Epithelial cell of proximal tubule (primary cell): ENCODE measurements at places on chromosomes 11 and 22.

DNA sequence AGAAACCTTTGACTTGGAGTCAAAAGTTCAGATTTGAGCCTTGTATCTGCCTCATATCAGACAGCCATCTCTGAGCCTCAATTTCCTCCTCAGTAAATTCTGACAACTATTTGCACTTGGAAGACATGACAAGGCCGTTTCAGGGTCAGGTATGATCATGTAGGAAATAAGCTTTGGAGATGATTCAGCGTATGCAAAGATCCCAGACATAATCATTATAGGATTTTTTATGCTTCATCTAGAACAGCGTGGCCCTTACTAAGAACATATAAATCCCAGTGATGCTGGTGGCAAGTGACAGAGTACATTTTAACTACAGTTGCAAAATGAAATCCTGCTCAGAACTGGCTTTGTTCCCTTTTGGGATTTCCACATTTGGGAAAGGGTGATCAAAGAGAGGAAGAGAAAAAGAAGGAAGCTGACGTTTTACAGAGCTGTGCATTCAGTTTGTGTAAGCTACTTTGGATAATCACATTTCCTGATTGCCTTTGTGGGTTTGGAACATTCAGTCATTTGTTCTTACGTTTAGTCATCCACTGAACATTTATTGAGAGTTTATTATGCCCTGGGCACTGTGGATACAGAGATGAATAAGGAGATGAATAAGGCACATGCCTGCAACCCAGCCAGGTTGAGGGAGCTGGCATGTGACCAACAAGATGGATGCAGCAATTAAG is 81.9 kb upstream of the HEPHL1 start:
- no peak for DNase-seq

DNA sequence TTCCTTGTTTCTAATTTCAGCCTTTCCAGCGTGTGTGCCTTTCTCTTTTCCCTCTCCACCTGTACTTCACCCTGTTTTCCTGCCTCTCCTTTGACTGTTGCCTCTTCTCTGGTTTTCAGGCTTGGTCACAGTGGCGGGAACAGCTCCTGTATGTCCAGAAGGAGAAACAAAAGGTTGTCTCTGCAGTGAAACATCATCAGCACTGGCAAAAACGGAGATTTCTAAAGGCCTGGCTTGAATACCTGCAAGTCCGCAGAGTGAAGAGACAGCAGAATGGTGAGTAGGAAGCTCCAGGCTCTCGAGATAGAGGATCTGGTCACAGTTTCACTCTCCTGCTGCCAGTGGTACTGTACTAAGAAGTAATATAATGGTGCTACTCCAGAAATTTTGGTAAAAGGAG is 76.6 kb downstream of the SFI1 start:
- DNase-seq, result no peak

DNA sequence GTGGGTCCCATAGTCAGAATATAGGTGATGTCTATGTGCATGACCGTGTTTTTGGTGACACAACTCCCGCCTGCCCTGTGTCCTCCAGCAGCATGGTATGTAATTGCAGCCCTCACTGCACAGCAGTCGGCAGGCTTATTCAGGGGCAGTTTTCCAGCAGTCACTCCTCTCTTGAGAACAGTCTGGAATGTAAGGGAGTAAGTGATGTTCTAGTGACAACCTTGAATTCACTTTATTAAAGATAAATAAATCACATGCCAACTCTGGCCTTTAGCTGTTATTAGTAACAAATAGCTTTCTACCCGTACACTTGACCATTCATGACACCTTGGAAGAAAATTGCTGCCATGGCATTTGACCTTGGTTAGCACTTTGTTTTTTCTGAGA is 27.9 kb downstream of the ZNRF3 start:
- DNase-seq, result no peak

- DNase-seq, result no peak
These were observed 57.6 kb downstream of the SYN3 start for GRCh38 chr22:33000342-33001280.

GRCh38 chr22:47213571-47214230 is 451.3 kb downstream of the TBC1D22A start:
- DNase-seq, result no peak

GRCh38 chr22:28357193-28357592 is 322.4 kb downstream of the TTC28 start:
- DNase-seq, result no peak

DNA sequence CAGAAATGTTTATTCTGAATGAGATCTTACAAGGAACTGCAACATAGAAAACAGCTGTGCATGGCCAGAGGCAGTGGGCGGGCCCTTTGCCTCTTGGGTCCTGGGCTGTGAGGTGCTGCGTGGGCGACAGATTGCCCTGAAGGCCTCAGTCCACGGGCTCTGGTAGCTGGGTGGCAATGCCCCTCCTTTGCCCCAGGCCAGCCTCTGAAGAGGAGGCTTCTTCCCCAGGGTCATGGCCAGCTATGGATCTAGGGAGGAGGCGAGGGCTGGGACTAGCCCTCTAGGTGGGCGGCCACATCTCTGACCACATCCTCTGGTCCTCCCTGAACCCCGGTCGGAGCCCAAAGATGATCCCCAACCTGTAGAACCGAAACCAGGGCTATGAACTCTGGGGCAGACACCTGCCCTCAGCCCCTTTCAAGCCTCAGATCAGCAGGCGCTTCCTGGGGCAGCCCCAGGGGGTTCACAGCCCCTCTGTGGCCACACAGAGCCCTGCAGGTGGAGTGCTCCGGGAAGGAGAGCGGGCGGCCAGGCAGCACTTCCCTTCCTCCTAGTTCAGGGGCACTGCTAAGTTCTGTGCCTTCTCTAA is 6.6 kb upstream of the CDC42BPG start:
- DNase-seq, result no peak

DNA sequence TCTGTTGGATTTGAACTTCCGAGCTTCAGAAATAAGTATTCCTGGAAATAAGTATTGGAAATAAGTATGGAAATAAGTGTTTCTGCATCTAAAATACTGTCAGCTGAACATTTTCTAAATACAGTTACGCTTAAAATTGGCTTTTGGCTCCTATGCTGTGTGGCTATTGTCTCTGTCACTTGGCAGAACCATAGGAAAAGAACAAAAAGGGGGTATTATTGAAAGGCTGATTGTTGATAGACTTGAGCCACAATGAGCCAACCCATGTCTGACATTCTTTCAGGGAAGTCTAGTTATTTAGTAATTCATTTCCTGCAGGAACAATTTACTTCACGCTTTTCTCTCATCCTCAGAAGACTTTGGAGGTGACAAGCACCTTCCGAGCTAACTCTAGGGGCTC is 32.5 kb upstream of the LARGE1 start:
- DNase-seq, result no peak

DNA sequence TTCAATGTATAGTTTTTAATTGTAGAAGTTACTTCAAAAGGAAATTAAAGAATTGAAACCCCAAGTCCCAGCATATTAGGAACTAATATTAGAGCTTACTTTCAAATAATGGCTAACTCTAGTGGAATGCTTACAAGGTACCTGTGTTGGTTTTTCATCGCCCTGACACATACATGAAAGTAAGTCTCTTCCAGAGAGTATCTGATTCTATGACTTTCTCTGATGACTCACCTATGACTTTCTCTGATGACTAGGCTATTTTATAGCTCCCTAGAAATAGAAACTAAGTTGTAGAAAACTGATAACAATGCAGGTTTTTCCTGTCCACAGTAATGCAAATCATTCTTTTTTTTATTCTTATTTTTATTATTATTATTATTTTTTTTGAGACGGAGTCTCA is 33.6 kb upstream of the MMP7 start:
- no peak for DNase-seq

DNA sequence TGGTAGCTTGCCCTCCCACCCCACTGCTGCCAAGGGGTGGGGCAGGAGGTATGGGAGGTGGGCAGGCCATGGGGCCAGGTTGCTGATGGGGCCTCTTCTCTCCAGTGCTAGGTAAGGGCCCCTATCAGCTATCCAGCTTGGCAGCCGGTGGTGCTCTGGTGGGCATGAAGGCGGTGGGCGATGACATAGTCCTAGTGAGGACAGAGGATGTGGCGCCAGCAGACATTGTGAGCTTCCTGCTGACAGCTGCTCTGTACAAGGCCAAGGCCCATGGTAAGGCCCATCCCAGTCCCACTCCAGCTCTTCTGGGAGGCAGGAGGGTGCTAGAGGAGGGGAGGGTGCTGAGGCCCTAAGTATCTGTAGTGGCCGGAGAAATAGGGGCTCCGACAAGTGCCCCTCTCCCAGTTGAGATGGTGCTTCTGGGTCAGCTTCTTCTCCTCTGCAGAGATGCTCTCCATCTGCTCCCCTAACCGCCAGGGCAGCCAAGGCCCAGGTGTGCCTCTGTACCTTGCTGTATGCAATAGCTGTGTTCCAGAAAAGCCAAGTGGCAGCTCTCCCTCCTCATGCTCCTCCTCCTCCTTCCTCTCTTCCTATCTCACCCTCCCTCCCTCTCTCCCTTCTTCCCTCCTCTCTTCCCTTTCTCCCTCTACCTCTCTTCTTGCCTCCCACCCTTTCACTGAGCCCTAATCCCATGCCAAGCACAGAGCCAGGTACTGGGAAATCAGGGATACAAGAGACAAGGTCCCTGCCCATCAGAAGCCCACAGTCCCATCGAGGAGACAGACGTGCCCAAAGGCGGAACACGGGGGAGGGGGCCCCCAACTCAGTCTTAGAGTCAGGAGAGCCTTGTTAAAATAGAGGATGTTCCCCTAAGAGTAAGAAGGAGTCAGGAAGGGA is 55.3 kb downstream of the OTOG start:
- no peak for DNase-seq

- no peak for DNase-seq
These were observed 161.2 kb upstream of the PLET1 start for GRCh38 chr11:112421879-112422278.

DNA sequence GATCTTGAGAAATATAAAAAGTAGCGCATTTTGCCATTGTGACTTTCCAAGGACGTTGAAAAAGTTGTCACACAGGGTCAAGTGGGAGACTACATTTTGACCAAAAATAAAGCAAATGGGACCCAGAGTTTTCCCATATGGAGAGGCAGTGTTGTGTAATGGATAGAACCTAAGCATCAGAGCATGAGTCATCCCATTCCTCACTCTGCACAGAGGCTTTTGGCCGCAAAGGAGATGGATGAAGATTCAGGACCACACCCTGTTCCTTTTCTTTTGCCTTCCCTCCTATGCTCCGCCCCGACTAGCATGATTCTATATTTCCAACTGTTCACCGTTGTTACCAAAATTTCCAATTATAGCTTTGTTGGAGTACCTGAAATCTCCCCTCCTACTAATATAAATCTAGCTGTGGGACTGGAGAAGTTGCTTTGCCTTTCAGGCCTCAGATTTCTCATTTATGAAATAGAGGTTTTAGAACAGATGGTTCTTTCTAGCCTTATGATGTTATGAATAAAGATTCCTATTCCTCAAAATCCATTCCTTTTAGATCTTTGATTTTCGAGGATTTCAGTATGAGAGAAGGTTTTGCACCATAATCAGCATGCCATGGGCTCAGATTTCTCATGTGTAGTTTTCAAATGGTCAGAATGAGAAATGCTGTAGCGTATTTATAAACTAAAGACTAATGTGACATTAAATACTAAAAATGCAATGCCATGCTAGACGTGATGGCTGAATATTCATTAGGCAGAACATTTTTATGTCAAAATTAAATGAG is 921.9 kb upstream of the TENM4 start:
- no peak for DNase-seq

- DNase-seq, result no peak
These were observed 1045.3 kb downstream of the BRD1 start for GRCh38 chr22:48782326-48782725.

GRCh38 chr11:110294509-110294908 is 1.9 kb downstream of the RDX start:
- no peak for DNase-seq

- DNase-seq, result no peak
These were observed 3.3 kb downstream of the BLID start for GRCh38 chr11:122112470-122113365.

- no peak for DNase-seq
These were observed 12.7 kb downstream of the CCDC73 start for GRCh38 chr11:32781721-32782120.

DNA sequence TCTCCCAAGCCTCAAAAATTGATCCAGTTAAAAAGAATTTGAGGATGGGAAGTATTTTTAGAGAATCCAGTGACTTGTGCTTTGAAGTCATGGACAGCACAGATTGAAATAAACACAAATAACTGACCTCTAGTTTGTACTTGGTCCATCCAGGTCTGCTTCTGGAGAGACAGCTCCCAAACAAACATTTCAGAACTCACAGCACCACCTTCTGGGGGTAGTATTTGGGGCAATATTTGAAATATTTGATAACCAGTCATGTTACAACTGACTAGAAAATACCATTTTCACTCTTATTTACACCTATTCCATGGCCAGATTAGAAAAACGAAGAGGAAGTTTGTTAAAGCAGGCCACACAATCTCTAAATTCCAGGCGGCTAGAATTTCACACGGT is 56.2 kb downstream of the CTSC start:
- DNase-seq, result peak; percentile 18

- no peak for DNase-seq
These were observed at the start of gene LRRC75B for GRCh38 chr22:24592851-24593558. Gene LRRC75B (minus strand): TSS chr22:24593073. CDS start chr22:24593039, 34 bp downstream.

GRCh38 chr11:110894224-110894623 is 182.0 kb upstream of the ARHGAP20 start:
- DNase-seq, result no peak

- no peak for DNase-seq
These were observed 100.7 kb downstream of the CEP164 start for GRCh38 chr11:117428186-117428855.

- no peak for DNase-seq
These were observed 61.2 kb upstream of the MYOD1 start for GRCh38 chr11:17658211-17658610.

DNA sequence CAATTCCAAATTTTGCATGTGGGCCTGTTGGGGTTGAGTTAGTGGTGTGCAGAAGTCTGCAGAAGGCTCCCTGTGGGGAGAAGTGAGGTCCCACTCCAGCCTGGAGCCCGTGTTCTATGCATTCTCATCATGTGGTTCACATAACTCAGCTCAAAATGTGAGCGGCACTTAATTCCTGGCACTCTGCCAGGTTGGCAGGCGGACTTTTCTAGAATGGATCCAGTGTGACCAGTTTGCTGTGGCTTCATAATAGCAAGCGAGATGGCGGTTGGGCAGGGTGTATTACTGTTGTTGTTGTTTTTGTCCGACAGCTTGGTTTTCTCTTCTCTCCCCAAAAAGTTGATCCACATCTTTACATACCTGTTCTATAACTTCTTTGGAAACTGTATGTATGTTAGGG is 146.8 kb upstream of the TTC12 start:
- no peak for DNase-seq

GRCh38 chr11:27471589-27472397 is 797 bp downstream of the LGR4 start:
- DNase-seq, result no peak

DNA sequence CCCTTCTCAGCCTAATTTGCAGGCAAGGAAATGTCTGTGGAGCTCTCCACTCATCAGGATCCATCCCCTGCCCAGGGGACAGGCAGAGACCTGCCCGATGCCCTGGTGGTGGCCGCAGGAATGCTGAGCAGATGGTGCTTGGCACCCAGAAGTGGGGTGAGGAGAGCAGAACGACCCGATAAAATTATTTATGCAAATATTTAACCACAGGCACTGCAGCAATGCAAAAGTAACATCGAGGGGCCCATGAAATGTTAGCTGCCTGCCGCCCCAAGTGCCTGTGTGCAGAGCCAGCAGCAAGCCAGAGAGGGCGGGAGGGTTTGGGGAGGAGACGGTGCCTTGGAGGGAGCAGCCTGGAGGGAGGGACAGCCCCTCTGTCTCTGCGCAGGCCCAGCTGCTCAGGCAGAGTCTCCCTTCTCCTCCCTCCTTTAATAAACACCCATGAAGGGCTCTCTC is 205.5 kb downstream of the CTTN start:
- DNase-seq, result no peak

- no peak for DNase-seq
These were observed 7.9 kb upstream of the KLHDC7B start for GRCh38 chr22:50537765-50538164.
